ENCODE measurements at places on chromosomes 2 and 18.

GRCh38 chr2:207224381-207224780 is 58.6 kb upstream of the KLF7 start:
- DNase-seq = no peak

DNA sequence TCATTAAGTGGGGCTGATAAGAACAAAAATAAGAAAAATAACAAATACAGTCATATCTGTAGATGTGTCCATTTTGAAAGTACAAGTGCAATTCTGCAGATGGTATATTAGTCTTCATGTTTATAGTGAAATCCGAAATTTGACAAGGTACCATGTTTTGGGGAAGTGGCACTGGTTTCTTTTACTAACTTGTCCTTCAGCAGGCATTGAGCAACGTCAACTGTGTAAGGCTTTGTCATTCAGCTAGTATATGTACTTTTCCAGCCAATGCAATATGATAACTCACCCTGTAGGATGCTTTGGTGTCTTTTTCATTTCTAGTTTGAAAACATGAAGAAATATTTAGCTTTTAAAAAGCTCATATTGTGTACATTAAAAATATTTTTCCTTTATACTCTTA is 139.9 kb downstream of the MCFD2 start:
- no peak for DNase-seq

DNA sequence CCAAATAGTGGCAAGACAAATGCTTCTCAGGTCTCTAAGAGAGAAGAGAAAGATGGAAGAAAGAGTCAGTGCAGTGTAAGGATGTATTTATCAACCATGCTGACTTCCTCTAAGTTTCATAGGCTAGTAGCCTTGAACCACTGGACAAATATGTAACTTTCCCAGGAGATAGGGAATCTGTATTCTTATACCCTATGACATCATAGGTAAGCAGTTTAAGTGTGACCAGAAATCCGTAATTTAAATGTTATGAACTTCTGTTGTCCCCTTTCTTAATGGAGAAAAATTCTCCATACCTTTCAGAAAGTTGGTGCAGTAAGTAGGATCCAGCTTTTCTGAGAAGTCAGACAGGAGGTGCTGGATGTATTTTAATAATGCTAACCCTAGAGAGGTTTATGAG is 256.2 kb downstream of the LNPK start:
- DNase-seq = no peak

DNA sequence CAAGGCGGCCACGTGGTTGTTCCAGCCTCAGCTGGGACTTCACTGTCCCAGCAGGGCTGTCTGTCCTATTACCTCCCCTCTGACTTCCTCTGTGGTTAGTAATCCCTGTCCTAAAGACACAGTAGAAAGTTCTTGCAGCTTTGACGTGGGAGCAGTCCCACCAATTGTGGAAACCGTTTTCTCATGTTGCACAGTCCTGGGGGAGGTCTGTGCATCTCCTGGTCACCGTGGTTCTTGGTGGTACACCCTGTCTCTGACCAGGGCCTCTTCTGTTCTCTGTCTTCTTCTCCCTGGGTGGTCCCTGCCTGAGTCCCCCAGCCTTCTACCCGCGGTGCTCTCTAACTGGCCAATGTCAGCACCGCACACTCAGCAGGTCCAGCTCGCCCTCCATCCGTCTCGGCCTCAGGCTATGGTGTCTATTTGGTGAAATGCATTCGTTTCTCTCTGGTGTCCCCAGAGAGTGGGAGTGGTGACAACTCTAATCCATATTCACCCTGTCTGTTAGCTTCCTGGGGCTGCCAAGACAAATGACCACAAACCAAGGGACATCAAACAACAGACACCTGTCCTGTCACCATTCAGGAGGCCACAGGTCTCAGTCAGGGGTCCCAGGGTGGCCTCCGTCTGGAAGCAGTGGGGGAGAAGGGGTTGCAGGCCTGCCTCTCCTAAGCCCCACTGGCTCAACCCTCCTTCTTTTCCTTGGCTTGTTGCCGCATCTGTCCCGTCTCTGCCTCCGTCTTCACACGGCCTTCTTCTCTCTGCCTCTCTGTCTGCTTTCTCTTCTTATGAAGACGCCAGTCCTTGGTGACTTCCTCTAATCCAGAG is 99.8 kb downstream of the SH3BP4 start:
- DNase-seq = no peak

DNA sequence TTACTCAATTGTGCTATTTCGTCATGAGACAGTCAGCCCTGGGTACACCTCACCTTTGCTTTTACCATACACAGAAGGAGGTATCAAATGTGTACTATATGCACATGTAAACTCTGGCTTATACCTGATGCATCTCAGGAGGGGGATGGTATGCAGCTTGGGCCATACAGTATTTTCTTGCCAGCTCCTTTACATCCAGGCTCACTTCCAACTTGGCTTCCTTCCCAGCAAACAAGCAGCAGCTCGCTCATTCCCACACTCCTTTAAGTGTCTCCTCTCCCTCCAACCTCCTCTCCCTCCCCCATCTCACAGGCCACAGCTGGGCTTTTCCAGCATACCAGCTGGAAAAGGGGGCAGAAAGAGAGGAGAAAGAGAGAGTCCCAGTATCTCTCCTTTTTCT is 9.6 kb downstream of the MARCHF4 start:
- DNase-seq = no peak

DNA sequence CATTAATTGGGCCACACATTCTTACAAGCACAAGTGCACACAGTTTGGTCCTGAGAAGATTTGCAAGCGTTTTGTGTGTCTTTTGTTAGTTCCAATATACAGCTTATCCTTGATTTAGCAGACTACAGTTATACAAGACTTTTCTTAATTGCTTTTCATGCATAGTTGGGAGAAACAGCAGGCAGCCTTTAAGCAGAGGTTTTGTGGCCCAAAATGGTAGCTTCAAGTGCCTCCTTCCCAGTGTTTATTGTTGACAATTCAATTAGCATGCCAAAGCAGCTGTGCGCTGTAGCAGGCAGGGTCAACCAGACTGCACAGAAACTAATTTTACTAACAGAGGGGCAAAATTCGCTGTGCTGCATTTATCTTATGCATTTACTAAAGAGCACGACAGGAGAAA is 47.5 kb downstream of the FRZB start:
- no peak for DNase-seq

GRCh38 chr2:185610301-185610700 is 128.3 kb upstream of the FSIP2 start:
- DNase-seq = peak; percentile 18

DNA sequence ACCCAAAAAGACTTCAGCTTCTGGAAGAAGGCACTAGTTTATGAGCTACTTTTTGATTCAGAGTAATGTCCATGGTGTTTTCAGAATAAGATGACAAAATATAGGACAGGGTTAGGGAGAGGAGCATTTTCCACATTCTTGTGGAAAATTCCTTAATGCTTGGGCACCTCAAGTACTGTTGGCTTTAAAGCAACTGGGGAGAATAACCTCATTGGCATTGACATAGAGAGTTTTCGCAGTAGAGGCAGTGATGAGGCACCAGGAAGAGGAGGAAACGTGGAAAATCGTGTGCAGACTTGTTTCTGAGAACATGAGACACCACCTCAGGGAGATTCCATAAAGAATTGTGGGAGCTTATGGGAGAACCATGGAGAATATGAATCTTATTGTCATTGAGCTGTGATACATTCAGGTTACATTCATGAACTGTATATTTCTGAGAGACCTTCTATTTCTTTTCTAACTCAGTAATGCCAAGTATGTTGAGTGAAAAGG is 929.0 kb upstream of the NRXN1 start:
- DNase-seq = no peak

- no peak for DNase-seq
Observed at GRCh38 chr2:22261165-22261564, 1123.8 kb upstream of the KLHL29 start.

DNA sequence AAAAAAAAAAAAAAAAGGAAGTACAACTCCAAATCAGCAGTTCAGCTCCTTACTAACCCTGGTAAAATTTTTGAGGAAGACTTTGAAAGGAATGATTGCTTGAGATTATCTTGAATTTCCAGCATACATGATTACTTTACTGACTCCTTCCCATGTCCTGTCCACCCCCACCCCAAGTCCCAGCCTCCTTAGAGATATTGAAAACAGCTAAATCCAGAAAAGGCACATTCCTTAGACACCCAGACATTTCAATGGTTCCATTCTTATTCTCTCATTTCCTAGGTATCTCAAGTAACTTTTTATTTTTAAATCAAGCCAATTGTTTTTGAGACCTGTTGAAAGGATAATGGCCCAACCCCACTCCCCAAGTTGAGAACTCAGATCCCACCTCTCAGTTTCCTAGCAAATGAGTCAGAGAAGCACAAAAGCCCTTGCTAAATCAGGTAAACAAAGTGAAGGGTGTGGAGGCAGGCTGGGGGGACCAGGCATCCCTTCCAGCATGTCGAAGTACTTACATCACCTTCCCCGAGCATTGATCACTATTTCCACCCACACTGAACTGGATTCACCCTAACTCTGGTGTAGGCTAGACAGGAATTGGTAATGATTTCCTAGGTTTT is 95.4 kb upstream of the FZD7 start:
- DNase-seq = peak; percentile 31
